ENCODE measurements at places on chromosomes 12 and 14. TPM values are rescaled to one million over a fixed set of nuclear protein-coding genes. Genes with fewer than 3 reads are reported as not detected.

DNA sequence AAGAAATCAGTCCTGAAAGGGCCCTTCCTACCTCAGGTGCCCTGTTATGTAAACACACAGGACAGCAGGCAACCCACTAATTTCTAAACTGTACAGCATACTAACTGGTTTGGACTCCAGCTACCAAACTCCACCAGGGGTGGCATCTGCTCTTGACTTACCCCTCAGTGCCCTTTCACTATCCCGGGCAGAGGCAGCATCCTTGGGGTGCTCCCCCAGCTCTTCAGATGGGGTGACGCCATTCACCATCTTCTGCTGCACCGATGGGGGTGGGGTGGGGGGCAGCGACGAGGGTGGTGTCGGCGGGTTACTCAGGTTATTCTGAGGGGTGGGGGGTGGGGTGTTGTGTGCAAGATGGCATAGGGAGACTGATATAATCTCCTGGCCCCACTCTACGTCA lies 11.5 kb upstream of the PRKAG1 start:
- no peak overlapping the region for H3K4me3 ChIP-seq
- H3K27ac ChIP-seq, result no peak overlapping the region
- no peaks in the 10 kb centered on the region for H3K27me3 ChIP-seq
- no peaks in the 10 kb centered on the region for H3K36me3 ChIP-seq

DNA sequence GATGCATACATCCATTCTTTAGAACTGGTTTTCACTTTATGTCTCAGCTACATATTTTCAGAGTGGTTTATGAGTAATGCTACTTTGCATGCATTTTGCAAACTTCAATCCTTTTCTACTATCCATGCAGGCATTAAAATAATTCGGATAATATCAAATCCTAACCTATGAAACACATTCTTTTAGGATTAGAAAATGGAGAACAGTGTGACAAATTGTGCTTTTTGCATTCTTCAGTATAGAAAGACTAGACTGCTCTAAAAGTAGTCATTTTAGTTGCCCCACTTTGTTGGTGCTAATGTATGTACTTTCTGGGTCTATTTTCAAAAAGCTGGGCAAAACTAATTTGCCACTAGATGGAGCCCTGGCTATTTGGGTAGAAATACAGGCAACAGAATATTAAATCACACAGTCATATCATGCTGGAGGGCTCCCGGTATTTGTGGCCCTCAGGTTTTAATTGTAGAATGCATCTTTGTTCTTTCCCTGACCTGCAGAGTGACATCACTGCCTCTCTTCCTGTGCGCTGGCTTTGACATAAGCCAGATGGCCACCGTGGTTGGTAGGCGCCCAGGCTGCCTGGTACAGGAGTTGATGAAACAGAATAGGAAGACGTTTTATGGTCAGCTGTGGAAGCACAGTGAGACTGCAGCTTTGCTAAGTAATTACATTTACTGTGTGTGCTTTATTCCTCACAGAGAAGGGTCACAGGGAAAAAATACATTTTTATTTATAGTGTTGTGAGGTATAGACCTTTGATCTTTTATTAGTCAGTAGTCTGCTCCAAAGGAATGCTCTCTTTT lies 28.1 kb downstream of the MSRB3 start:
- no peak overlapping the region for H3K4me3 ChIP-seq
- no peak for DNase-seq
- peaks cover 26% of the 10 kb centered on the region for H3K4me1 ChIP-seq
- no peak overlapping the region for H3K27ac ChIP-seq

- H3K4me3 ChIP-seq, result no peak overlapping the region
- H3K4me1 ChIP-seq, result no peaks in the 10 kb centered on the region
These were observed 152.1 kb downstream of the AACS start for GRCh38 chr12:125217308-125217707.

DNA sequence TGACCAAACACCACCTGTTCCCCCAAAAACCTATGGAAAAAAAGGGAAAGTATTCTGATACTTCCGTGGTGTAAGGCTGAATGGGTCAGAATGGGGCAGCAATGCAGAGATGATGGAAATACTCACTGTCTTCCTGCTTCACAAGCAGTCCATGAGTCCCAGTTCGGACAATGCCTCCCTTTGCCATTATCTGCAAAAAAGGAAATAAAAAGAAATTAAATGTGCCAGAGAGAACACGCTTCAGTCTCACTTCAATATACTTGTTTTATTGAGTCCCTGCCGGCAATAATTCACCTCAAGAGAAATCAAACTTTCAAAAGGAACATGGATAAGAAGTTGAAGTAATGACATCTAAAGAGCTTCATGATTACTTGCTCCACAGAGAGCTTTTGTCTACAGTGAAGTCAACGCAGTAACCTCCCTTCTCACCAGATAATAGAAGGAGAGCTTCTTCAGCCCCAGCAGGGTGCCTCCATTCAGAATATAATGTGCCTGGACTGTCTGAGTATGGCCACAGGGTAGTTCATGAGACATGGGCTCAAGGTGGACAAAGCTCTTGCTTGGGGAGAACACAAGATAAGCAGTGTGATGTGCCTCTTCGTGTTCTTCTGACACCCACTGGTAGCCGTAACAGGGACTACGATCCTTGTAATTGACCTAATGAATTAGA lies 14.6 kb downstream of the A2M start:
- peaks cover 23% of the 10 kb centered on the region for H3K36me3 ChIP-seq
- no peak overlapping the region for H3K27ac ChIP-seq
- no peak for DNase-seq
- H3K4me1 ChIP-seq, result no peaks in the 10 kb centered on the region

DNA sequence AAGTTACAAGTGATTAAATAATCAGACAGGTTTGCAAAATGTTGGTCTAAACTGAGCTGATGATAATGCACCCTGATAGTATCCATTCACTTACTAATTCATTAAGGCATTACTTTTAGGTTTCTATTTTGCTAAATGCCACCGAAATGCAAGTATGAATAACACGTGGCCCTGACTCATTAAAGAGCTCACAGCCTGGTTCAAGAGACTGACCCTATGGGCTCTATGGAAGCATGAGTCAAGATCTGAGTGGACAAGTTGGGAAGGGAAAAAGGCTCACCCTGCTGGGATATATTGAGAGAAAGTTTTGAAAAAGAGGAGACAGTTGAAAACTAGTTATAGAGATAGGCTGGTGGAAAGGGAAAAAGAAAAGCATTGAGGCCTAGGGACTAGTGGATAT lies 14.8 kb upstream of the LRRC9 start:
- no peak for DNase-seq
- H3K4me3 ChIP-seq, result no peak overlapping the region
- H3K36me3 ChIP-seq, result no peaks in the 10 kb centered on the region
- H3K27ac ChIP-seq, result no peak overlapping the region

DNA sequence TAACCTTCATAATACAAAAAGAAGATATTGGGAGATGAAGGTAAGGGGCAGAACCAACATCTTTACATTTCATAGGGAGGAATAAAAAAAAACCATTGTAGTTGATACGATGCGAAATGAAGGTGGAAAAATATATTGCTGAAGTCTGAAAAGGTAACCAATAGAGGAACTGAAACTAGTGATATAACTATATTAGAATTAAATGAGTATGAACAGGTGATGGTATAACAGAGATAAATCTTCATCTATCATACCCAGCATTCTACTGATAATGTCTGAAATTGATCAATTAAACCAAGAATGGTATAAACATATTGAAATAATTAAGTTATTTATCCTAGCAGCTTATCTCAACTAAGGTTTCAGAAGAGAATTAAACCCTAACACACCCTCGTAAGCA lies 332.1 kb downstream of the NELL2 start:
- no peak overlapping the region for H3K4me3 ChIP-seq
- no peak overlapping the region for H3K27ac ChIP-seq
- no peaks in the 10 kb centered on the region for H3K27me3 ChIP-seq
- DNase-seq, result no peak
- no peaks in the 10 kb centered on the region for H3K4me1 ChIP-seq
- no peaks in the 10 kb centered on the region for H3K36me3 ChIP-seq

The ACSM4 gene
- not detected for total RNA-seq

The ZNF219 gene
- 69.2 TPM for total RNA-seq

The SLC25A47 gene
- not detected for total RNA-seq

Data from vagina (tissue), 2 donors.